ENCODE measurements at places on chromosomes 11 and 22.

DNA sequence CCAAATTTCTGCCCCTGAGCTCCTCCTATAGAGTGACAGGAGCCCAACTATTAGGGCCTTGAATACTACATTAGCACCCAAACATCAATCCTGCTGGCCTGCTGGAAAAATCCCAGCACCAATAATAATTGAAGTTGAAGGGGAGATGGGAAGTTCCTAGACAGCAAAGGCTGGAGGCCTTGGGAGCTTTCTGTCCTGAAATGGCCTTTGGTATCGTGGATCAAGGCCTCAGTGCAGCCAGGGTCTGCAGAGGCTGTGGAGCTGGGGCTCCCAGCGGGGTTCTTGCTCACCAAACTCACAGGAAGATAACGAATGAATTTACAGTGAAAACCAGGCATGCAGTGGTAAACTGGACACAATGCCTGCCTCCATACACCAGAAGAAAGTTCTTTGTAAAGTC, 9.2 kb upstream of the MICALL1 start:
- no peak for DNase-seq

GRCh38 chr22:19679522-19680101, 34.7 kb upstream of the SEPTIN5 start:
- peak; percentile 43 for DNase-seq

- DNase-seq = no peak
These were observed 122.2 kb downstream of the CD44 start for GRCh38 chr11:35261197-35261596.

GRCh38 chr22:26109686-26110315, 59.5 kb upstream of the SEZ6L start:
- DNase-seq = no peak

DNA sequence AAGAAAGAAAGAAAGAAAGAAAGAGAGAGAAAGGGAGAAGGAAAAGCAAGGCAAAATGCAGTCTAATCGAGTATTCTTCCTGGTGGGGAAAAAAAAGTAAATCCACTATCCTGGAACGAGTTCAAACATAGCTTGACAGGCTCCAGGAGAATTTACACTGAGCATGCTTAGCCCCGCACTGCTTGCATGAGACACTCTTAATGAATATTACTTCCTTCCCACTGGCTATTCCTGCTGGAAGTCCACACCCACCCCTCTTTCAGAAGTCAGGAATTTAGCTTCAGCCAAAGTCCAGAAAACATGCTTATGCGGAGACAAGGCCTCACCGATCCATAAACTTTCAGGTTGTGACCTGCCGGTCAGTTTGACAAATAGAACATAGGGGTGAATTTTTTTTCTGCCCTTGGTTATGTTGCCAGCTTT, 251.8 kb upstream of the BLID start:
- no peak for DNase-seq

GRCh38 chr11:78323363-78323762, 94.3 kb downstream of the GAB2 start:
- no peak for DNase-seq

DNA sequence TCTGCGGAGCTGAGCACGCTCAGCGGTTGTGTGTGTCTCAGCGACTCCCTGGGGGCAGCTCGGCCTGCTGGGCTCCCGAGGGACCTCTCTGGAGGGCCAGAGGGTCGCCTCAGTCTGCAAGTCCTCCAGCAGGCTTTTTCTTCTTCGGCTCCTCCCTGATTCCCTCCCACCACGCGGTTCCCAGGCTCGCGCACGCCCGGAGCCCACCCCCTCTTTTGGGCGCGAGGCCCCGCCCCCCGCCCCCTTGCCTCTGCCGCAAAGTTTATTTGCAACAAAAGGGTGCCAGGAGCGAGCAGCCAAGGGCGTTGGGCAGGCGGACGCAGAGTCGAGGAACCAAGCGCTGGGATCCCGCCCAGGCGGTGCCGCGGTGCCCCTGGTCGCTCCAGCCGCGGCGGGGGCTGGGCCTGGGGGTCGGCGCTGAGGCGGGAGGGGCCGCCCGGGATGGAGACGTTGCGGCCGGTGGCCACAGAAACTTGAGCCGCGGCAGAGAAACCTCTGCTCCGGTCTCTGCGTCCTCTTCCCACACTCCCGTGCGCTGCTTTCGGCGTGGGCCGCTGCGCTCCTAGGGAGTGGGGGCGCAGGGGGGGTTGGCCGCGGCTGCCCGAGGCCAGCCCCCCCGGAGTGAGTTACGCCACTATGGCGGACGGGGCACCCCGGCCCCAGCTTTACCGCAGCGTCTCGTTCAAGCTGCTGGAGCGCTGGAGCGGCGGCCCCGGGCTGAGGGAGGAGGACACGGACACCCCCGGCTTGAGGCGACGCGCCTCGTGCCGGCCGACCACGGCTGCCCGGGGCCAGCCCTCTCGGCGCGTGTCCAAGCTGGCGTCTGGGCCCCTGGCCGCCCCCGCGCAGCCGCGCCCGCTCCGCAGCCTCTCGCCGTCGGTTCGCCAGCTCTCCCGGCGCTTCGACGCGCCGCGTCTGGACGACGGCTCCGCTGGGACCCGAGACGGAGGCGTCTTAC, at the start of gene ARHGEF17:
Gene ARHGEF17, plus strand, starts transcription at position 274 of the 958 bp plus-strand sequence. Its CDS starts 363 bp downstream, at position 637.
- DNase-seq = peak; percentile 15

DNA sequence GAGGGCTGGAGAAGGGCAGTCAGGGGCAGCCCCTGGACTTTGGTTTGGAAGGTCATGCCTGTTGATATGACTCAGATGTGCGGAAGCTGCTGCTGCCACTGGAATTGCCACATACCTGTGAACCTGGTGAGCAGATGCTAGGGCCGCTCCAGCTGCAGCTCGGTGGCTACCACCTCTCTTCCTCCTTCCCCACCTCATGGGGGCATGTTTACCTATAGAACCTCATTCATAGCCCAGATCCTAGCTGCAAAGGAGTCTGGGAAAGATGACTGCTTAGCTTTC, 17.5 kb upstream of the TSPAN18 start:
- DNase-seq = no peak

DNA sequence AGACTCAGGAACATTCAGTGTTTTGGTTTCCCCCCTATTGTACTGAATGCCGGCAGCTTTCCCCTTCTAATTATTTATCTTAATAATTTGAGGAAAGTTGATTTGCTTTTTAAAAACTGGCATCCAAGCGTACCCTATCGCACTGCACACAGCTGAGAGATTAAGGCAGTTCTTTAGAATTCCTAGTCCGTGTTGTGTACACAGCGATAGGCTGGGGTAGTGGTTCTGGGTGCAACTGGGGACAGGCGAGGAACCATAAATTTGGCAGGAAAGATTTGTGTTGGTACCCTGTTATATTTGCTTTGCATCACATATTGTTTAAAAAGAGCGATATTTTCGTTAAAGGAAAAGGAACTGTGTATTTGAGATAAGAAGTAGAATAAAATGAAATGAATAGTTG, 39.2 kb downstream of the PTPRJ start:
- no peak for DNase-seq

DNA sequence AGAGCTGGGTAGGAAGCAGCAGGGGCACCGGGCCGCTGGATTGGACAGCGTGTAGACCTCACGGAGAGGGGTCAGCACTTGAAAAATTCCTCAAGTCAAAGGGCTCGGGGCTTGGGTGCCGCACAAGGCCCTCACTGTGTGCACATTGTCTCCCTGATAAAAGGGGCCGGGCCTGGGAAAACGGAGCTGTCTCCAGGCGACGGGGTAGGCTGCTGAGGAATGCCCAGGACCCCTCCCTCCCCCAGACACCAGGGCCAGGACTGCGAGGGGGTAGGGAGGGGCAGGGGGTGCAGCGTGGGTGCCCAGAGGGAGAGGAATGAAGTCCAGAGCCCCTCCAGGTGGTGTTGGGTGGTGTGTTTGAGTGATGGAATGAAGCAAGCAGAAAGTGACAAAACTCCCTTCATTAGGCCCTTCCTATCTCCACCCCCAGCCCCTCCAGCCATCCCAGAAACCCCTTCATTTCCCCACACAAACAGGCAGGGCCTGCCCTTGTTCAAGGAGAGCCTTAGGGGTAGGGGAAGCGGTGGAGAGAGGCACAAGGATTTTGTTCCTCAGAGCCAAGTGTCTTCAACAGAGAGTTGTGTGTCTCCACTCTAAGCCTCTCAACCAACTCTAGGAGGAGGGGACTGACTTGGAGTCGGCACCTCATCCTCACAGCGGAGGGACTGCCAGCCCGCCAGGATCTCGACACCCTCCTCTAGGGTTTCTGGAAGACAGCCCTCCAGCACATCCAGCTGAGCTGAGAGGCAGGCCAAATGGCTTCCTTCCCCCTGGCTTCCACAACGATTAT, 63.9 kb downstream of the SYN3 start:
- DNase-seq = no peak

- DNase-seq = peak; percentile 41
These were observed 18.3 kb downstream of the AMOTL1 start for GRCh38 chr11:94786264-94787126.

Data from activated CD4-positive, alpha-beta T cell treated with anti-CD3 and anti-CD28 coated beads, Interleukin-2, Interleukin-6, amounts not matched to agents 100 ng/mL and 50 ng/mL, durations not matched to agents 16 hours and 8 hours (primary cell).